ENCODE measurements at places on chromosomes 7 and 10. TPM values are rescaled to one million over a fixed set of nuclear protein-coding genes. Genes with fewer than 3 reads are reported as not detected.

The CRPPA gene
- 2.4 TPM for total RNA-seq

The SEMA3C gene
- total RNA-seq, result 232 TPM

The PVRIG gene
- not detected for total RNA-seq

The DNAH11 gene
- 0.15 TPM for total RNA-seq

The TUBAL3 gene
- not detected for total RNA-seq

The PARP12 gene
- 31.7 TPM for total RNA-seq

The ZNF518A gene
- total RNA-seq, result 26.1 TPM

The RAB19 gene
- 0.92 TPM for total RNA-seq

The PTPRN2 gene
- 1.1 TPM for total RNA-seq

The CXCL12 gene
- 0.82 TPM for total RNA-seq

The TSC22D4 gene
- total RNA-seq, result 82.6 TPM

GRCh38 chr10:121702351-121703320 lies 104.4 kb upstream of the FGFR2 start:
- DNase-seq, result no peak
- H3K4me3 ChIP-seq, result no peak overlapping the region
- no peaks in the 10 kb centered on the region for H3K4me1 ChIP-seq

GRCh38 chr7:148620749-148621359 lies 30.3 kb downstream of the C7orf33 start:
- H3K4me3 ChIP-seq, result no peak overlapping the region
- H3K27ac ChIP-seq, result no peak overlapping the region
- H3K27me3 ChIP-seq, result no peaks in the 10 kb centered on the region
- H3K4me1 ChIP-seq, result no peaks in the 10 kb centered on the region
- DNase-seq, result no peak

DNA sequence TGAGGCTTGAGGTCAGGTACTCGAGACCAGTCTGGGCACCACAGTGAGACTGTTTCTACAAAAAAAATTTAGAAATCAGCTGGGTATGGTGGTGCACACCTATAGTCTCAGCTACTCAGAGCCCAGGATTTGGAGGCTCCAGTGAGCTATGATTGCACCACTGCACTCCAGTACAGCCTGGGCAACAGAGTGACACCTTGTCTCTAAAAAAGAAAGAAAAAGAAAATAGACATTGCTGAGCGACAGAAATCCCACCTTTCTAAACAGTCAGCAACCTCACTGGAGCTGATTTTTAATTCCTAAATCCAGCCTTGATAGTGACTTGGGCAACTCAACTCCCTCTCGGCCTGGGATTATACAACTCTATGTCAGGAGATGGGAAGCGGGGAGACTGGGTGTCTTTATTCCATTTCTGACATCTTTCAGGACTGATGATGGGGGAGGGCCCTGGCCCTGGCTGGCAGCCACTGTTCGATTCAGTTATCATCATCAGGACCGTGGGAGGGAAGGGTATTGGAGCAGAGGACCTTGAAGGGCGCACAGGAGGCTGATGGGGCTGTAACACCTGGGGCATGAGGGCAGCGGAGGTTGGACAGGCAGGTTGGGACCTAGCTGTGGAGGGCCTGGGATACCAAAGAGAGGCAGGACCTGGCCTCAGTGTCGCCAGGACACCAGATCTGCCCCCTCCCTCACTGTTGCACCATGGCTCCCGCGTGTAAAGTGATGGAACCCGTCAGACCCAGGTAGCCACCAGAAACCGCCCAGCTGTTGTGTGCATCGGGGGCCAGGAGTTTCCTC lies 14.7 kb downstream of the HSPB1 start:
- DNase-seq, result no peak
- H3K4me1 ChIP-seq, result peaks cover 13% of the 10 kb centered on the region
- H3K36me3 ChIP-seq, result no peaks in the 10 kb centered on the region
- peak overlapping the region; percentile 90 for H3K27ac ChIP-seq
- peak overlapping the region; percentile 61 for H3K4me3 ChIP-seq

DNA sequence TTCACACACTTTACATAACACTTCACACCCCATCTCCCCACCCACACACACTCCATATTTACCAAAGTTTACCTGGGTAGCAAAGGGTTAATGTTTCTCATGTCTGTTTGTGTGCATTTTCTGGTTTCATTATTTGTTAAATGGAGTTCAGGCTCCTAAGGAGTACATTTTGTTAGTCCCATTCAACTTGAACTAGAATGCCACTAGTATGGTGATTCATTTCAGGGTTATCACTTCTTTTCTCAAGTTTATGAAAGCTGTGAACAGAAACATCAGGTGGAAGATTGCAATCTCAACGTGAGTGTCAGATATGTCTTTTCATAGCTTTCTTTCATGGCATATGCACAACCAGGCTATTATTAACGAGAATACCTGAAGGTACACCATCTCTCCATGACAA lies 1027.5 kb downstream of the GATA3 start:
- no peaks in the 10 kb centered on the region for H3K4me1 ChIP-seq
- no peaks in the 10 kb centered on the region for H3K36me3 ChIP-seq
- H3K27me3 ChIP-seq, result no peaks in the 10 kb centered on the region
- H3K4me3 ChIP-seq, result no peak overlapping the region
- H3K27ac ChIP-seq, result no peak overlapping the region
- no peak for DNase-seq

DNA sequence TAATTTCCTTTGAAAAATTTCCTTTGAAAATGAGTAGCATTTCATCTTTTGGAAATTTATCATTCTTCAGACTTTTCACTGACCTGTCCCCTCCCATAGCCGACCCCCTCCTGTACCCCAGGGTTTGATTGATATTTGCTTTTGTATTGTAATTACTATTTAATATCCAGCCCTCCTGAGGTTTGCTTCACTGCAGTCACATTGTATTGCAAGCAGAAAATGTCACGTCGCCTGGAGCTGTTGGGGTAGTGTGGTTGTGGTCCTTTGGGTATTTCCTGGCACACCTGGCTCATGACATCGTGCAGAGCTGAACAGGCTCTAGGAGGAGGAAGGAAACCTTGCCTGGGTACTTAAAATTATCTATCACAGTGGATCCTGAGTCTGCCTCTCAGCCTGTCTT lies 116.1 kb downstream of the INSYN2A start:
- no peak for DNase-seq
- H3K36me3 ChIP-seq, result 0 out of 2 replicates have a peak, but pooled peaks cover 3% of the 10 kb centered on the region
- no peaks in the 10 kb centered on the region for H3K27me3 ChIP-seq
- H3K4me1 ChIP-seq, result no peaks in the 10 kb centered on the region

DNA sequence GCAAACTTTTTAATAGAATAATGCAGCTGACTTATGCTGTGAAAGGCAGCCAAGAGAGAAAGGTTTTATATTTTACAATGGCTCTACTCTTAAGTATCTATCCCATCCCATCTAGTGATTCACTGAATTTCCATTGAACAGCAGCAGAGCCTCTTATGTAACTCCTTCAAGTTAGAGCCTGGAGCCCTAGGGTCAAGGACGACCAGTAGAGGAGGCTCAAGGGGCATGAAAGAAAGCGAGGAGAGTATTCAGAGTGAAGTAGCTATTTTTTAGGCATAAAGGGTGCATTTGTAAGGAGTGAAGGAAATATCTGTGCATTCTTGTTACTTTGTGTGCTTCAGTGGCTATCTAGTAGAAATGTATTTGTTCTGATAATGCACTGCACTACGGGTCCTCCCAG lies 180.2 kb upstream of the TPK1 start:
- H3K36me3 ChIP-seq, result no peaks in the 10 kb centered on the region
- no peaks in the 10 kb centered on the region for H3K4me1 ChIP-seq
- no peak for DNase-seq
- no peak overlapping the region for H3K27ac ChIP-seq
- no peaks in the 10 kb centered on the region for H3K27me3 ChIP-seq
- no peak overlapping the region for H3K4me3 ChIP-seq

DNA sequence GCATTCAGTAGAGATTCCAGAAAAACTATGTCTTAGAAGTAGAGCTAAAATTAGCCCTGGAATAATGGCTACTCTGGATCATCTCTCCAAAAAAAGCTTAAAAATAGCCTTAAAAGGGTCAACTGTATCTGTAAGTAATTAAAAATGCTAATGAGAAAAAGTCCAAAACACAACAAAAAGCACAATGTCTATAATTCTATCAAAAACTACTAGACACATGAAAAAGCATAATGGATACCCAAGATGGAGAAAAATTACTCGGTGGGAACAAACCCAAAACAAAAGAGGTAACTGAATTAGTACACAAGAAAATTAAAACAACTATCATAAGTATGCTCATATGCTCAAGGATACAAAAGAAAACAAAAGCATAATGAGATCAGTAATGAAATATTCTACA lies 15.4 kb downstream of the ORC5 start:
- DNase-seq, result no peak
- no peaks in the 10 kb centered on the region for H3K27me3 ChIP-seq
- H3K4me1 ChIP-seq, result no peaks in the 10 kb centered on the region

DNA sequence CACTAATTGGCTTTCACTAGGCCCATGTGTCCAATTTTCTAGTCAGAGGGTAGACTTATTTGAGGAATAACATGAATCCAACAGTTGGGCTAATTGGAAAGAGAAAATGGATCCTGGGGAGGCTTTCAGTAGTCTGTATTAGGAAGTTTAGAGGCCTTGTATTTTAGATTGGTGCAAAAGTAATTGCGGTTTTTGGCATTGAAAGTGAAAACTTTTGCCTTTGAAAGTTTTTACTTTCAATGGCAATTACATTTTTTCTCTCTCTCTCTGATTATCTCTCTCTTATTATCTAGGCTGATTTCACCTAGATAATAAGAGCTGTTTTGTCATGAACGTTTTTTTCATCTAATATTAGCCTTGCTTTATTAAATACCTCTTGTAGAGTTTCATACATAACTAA lies 981.7 kb downstream of the REEP3 start:
- no peaks in the 10 kb centered on the region for H3K36me3 ChIP-seq
- no peaks in the 10 kb centered on the region for H3K27me3 ChIP-seq
- no peak overlapping the region for H3K4me3 ChIP-seq
- no peak overlapping the region for H3K27ac ChIP-seq

DNA sequence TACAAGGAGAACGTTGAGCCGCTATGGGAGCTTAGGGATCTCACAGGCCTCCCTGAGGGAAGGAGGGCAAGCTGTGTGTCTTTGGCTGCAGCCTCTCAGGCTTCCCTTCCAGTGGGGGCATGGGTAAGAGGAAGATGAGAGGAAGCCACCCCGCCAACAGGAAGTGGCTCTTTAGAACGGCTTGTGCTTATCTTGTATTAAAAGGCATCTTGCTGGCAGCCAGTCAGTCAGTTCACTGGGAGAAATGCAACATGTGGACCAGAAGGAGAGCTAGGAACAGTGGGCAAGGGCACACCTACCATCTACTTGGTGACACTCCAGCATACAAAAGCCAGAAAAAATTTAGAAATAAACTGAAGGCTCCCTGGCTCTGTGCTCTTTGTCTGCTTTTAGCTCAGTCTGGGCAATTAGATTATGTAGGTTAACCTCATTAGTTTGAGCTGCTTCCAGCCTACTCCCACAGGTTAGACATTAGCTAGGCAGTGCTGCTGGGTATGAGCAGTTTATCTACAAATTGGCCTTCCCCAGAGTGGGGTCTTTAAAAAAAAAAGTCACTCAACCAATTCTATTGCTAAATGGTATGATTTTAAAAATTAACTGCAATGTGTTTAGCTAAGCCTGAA lies 595.9 kb downstream of the KCNMA1 start:
- no peak overlapping the region for H3K27ac ChIP-seq
- no peaks in the 10 kb centered on the region for H3K4me1 ChIP-seq
- no peak for DNase-seq
- no peak overlapping the region for H3K4me3 ChIP-seq
- 0 out of 2 replicates have a peak, but pooled peaks cover under 1% of the 10 kb centered on the region for H3K36me3 ChIP-seq

- H3K4me3 ChIP-seq, result no peak overlapping the region
- no peak overlapping the region for H3K27ac ChIP-seq
- no peaks in the 10 kb centered on the region for H3K36me3 ChIP-seq
- peak; percentile 72 for DNase-seq
- H3K4me1 ChIP-seq, result no peaks in the 10 kb centered on the region
- no peaks in the 10 kb centered on the region for H3K27me3 ChIP-seq
These were observed 410.4 kb downstream of the INHBA start for GRCh38 chr7:41292487-41292886.

DNA sequence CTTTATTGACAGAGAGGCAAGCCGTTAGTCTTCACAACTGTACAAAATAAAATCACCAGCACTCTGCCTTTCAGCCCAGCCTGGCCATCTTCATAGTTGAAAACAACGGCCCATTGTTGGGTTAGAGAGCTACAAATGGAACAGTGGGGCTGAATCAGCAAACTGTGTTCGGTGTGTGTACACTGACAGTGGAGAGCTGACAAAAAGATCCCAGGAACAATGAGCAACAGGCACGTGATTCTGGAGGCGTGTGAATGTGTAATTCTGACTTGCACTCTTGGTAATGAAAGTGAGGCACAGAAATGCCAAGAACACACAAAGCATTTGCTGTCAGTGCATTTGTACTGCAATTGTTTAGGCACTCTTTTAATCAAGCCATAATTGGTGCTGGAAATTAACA lies 303.7 kb downstream of the WDR11 start:
- peaks cover 2% of the 10 kb centered on the region for H3K27me3 ChIP-seq
- DNase-seq, result no peak
- no peaks in the 10 kb centered on the region for H3K4me1 ChIP-seq

DNA sequence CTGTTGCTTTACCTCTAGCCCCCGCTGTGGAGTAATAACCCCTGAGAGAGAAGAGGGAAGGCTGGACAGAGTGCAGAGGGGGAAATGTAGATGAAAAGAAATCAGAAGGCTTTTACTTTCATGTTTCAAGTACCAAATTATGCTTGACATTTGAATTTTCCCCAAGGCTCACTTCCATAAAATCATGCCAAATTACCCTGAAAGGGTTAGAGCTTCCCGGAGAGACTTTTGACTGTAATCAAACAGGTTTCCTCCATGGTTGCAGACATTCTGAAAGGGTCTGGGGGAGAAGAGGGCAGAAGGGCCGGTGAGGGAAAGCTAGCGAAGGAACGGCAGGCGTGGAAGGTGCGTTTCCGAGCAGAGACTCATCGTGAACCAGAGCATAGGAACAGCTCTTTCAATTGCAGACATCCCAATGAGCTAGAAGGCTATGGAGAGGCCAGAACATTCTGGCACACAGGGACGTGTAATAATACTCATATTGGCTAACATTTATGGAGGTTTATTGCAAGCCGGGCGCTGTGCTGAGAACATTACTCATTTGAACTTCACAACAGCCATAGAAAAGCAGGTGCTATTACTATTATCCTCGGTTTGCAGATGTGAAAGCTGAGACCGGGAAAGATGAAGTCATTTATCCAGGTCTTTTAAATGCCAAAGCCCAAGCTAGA lies 620.8 kb upstream of the AUTS2 start:
- no peak for DNase-seq
- no peaks in the 10 kb centered on the region for H3K27me3 ChIP-seq
- H3K27ac ChIP-seq, result no peak overlapping the region
- H3K36me3 ChIP-seq, result no peaks in the 10 kb centered on the region
- no peak overlapping the region for H3K4me3 ChIP-seq

GRCh38 chr10:35339942-35340341 lies 3.6 kb downstream of the CCNY start:
- no peak overlapping the region for H3K4me3 ChIP-seq
- H3K27ac ChIP-seq, result no peak overlapping the region
- peaks cover 26% of the 10 kb centered on the region for H3K4me1 ChIP-seq
- no peaks in the 10 kb centered on the region for H3K36me3 ChIP-seq

- DNase-seq, result no peak
- no peaks in the 10 kb centered on the region for H3K27me3 ChIP-seq
- no peak overlapping the region for H3K27ac ChIP-seq
- H3K4me3 ChIP-seq, result no peak overlapping the region
These were observed 69.9 kb downstream of the CASD1 start for GRCh38 chr7:94579470-94579869.

- H3K27me3 ChIP-seq, result no peaks in the 10 kb centered on the region
- no peak for DNase-seq
- no peak overlapping the region for H3K27ac ChIP-seq
- H3K36me3 ChIP-seq, result no peaks in the 10 kb centered on the region
- H3K4me1 ChIP-seq, result no peaks in the 10 kb centered on the region
These were observed 23.9 kb upstream of the ZNF716 start for GRCh38 chr7:57425969-57426628.

GRCh38 chr10:110641256-110641655 lies 2.9 kb upstream of the RBM20 start:
- H3K27me3 ChIP-seq, result peaks cover 43% of the 10 kb centered on the region
- no peaks in the 10 kb centered on the region for H3K36me3 ChIP-seq
- H3K4me3 ChIP-seq, result no peak overlapping the region
- H3K27ac ChIP-seq, result no peak overlapping the region
- H3K4me1 ChIP-seq, result peaks cover 17% of the 10 kb centered on the region
